ENCODE measurements at places on chromosomes 3 and 15.
A peak's percentile ranks its signal among the peaks of the same experiment; 100 is the strongest.

GRCh38 chr3:150180334-150180733 lies 209.6 kb upstream of the PFN2 start:
- H3K27me3 ChIP-seq, result no peaks in the 10 kb centered on the region
- H3K4me3 ChIP-seq, result no peak overlapping the region
- no peak overlapping the region for H3K27ac ChIP-seq

DNA sequence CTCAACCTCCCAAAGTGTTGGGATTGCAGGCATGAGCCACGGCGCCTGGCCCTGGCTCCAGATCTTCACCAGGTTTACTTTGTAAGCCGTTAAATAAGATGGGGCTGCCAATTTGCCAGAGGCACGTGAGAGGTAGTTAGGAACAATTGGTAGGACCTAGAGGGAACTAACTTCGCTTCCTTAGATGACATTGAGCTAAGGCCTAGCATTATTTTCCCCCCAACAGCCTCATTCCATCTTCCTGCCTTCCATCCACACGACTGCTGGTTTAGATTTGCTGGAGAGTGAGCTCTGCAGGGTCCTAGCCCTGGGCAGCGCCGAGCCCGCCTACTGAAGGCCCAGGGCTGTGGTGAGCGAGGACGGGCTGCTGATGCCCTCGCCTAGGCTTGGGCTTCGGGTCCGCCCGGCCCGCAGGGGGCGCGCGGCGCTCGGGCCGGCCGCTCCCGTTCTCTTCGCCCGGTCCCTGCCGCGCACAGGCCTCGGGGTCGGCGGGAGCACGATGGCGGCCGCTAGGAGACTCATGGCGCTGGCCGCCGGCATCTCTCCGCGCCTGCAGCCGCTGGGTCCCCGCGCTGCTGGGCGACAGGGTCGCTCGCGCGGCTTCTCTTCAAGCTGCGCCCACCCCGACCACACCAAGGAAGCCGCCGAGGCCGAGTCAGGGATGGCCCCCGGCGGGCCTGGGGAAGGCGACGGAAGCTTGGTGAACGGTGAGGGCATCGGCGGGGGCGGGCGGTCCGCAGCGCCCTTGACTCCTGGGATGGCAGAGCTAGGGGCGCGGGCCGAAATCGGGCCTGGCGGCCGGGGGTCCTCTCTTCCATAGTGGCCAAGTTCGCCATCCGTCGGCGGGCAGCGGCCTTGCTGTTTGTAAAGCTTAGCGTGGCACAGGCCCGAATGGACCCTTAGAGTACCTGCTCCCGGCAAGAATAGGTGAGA lies 21.9 kb downstream of the DHX30 start:
- no peaks in the 10 kb centered on the region for H3K27me3 ChIP-seq
- peak overlapping the region; percentile 85 for H3K4me3 ChIP-seq
- peaks cover 18% of the 10 kb centered on the region for H3K36me3 ChIP-seq
- peak overlapping the region; percentile 65 for H3K27ac ChIP-seq

GRCh38 chr15:64185146-64185911 lies 22.5 kb upstream of the PPIB start:
- no peaks in the 10 kb centered on the region for H3K27me3 ChIP-seq
- DNase-seq, result no peak
- H3K4me3 ChIP-seq, result no peak overlapping the region
- H3K4me1 ChIP-seq, result no peaks in the 10 kb centered on the region
- peaks cover 19% of the 10 kb centered on the region for H3K36me3 ChIP-seq
- H3K27ac ChIP-seq, result no peak overlapping the region

DNA sequence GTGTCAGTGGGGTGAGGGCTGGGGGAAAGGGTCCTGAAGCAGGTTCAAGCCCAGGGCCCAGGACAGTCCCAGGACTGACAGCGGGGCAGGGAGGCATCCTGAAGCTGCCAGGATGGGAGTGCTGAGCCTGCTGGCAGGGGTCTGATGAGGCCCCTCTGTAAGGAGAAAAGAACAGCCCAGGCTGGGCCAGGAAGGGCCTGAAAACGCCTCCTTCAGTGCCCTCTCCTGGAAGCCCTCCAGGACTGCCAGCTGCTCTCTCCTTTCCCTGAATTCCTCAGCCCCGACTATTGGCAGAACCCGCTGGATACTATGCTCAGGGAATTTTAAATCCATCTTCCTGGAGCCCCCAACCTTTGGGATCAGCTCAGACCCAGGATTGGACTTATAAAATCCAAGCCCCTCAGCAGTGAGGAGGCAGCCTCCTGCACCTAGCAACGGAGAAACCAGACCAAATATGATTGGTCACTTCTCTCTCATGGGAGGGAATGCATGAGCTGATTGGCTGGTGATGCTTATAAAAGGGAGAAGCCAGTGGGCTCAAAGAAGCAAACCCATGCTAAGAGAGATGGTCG lies 203.5 kb upstream of the LINGO1 start:
- peak; percentile 57 for DNase-seq
- H3K36me3 ChIP-seq, result no peaks in the 10 kb centered on the region
- H3K27ac ChIP-seq, result no peak overlapping the region
- no peaks in the 10 kb centered on the region for H3K27me3 ChIP-seq

- no peak overlapping the region for H3K4me3 ChIP-seq
- H3K27me3 ChIP-seq, result no peaks in the 10 kb centered on the region
- DNase-seq, result no peak
- H3K36me3 ChIP-seq, result no peaks in the 10 kb centered on the region
These were observed 207.3 kb downstream of the PLCL2 start for GRCh38 chr3:17091910-17092582.

DNA sequence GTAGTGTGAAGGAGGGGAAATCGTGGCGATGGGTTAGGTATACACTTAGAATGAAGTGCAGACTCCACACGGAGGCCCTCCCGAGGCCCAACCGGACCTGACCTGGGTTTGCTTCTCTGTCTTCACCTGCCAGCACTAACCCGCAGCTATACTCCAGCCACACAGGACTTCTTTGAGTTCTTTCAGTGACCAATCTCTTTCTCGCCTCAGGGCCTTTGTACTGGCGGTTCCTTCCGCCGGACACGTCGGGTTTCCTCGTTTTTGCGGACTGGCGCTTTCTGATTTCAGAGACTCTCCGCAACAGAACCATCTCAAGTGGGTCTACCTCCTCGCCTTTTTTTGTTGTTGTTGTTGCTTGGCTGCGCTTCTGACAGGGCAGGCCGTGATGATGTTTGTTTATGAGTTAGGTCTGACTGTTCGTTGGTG lies at the start of gene NEIL1:
Gene NEIL1 (plus strand): TSS at position 244 of the 426 bp plus-strand sequence. CDS start 1,867 bp downstream, outside the sequence.
- H3K4me3 ChIP-seq, result peak within 1 kb of the TSS; percentile 79
- peak within 1 kb of the TSS; percentile 85 for H3K27ac ChIP-seq
- peaks cover 4% of the 10 kb centered on the region for H3K4me1 ChIP-seq
- H3K36me3 ChIP-seq, result no peaks in the 10 kb centered on the region
- DNase-seq, result no peak
- peaks cover 9% of the 10 kb centered on the region for H3K27me3 ChIP-seq

DNA sequence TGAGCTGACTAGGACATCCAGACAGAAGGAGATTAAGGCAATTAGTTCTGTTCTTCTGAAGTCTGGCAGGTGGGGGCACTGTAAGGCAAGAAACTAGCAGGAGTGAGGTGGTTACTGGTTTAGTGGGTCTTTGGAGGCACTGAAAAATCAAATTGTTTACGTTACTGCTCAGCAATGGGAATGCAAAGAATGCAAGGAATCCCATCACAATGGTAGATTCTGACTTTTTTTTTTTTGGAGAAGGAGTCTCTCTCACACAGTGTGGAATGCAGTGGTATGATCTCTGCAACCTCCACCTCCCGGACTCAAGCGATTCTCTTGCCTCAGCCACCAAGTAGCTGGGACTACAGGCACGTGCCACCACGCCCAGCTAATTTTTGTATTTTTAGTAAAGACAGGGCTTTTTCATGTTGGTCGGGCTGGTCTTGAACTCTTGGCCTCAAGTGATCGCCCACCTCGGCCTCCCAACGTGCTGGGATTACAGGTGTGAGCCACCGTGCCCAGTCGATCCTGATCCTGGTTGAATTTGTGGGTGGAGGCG lies 16.4 kb downstream of the FAM107A start:
- H3K36me3 ChIP-seq, result no peaks in the 10 kb centered on the region
- no peak overlapping the region for H3K27ac ChIP-seq
- H3K4me3 ChIP-seq, result no peak overlapping the region
- no peaks in the 10 kb centered on the region for H3K27me3 ChIP-seq

DNA sequence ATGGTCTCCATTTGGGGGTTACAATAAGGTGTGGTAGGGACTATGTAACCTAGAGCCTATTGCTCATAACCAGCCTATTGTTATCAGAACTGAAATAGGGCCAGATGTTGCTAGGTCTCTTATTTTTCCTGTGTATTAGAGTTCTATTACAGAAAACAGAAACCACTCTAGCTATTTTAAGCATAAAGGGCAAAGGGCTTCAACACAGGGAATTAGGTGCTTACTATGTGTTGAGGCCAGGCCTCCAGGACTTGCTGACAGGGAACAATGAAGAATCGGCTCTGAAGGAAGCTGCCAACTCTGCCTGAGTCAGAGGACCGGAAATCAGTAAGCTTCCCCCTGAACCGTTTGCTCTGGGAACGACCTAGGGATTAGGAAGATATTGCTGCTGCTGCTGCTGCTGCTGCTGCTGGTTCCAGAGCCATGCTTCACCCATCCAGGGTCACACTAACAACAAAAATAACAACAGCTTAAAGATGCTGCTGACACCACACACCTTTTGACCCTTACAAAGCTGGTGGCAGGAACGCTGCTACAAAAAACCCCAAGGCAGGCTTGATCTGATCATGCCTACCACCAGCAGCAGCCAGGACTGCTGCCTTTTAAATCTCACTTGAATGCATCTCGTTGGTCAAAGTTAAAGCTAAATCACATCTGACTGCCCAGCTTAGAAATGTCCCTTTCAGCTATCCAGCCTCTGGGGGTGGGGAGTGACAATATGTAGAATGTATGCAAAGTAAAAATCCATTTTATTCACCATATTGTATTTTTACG lies 276.9 kb upstream of the IL12A start:
- H3K4me1 ChIP-seq, result no peaks in the 10 kb centered on the region
- DNase-seq, result peak; percentile 68
- no peaks in the 10 kb centered on the region for H3K27me3 ChIP-seq
- H3K27ac ChIP-seq, result peak overlapping the region; percentile 88
- no peak overlapping the region for H3K4me3 ChIP-seq

- no peaks in the 10 kb centered on the region for H3K4me1 ChIP-seq
- DNase-seq, result no peak
- H3K27ac ChIP-seq, result no peak overlapping the region
- H3K27me3 ChIP-seq, result no peaks in the 10 kb centered on the region
These were observed 249.4 kb upstream of the TPM1 start for GRCh38 chr15:62792986-62793751.

- H3K4me1 ChIP-seq, result no peaks in the 10 kb centered on the region
- H3K36me3 ChIP-seq, result peaks cover 36% of the 10 kb centered on the region
- H3K27ac ChIP-seq, result no peak overlapping the region
- no peaks in the 10 kb centered on the region for H3K27me3 ChIP-seq
- no peak overlapping the region for H3K4me3 ChIP-seq
These were observed 31.3 kb upstream of the FAH start for GRCh38 chr15:80121546-80121945.

DNA sequence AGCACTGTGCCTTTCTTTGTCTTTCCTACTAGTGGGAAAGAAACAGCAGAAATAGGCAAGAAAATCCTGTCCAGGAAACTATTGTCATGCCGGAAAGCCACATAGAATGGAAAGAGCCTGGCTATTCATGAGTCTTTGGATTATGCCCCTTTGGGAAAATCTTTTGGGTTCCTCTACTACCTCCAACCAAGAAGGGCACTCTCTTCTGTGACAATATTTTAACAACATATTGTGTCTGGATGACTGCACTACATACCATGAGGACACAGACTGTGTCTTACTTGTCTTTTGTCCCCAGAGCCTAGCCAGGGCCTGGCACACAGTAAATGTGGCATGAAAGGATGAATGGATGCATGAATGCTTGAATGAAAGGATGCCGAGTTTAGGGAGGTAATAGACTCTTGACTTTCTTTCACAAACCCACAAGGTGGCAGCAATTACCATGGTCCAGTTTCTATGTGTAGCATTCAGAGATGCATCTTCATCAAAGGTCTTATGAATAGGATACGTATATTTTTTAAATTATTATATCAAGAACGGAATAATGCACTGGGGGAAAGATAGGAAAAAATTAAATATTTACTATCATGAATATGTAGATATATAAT lies 30.3 kb downstream of the ARL14 start:
- H3K36me3 ChIP-seq, result no peaks in the 10 kb centered on the region
- H3K4me3 ChIP-seq, result no peak overlapping the region
- no peak overlapping the region for H3K27ac ChIP-seq
- H3K27me3 ChIP-seq, result no peaks in the 10 kb centered on the region
- no peaks in the 10 kb centered on the region for H3K4me1 ChIP-seq

DNA sequence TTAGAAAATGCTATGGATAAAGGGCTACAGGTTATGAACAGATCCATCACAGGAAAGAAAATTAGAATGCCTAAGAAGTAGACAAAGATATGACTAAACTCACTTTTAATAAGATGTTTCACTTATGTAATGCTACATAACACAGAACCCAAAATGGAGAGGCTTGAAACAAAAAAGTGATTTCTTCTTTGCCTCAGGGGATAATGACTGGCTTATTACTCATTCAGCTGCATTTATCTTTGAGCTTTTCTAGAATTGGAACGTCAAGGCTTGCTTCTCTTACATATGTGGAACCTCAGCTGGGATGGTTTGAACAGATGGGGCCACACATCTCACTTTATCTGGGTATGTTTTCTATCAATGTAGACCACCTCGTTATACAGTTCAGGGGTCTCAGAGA lies 120.6 kb upstream of the EPHA3 start:
- H3K4me1 ChIP-seq, result no peaks in the 10 kb centered on the region
- no peaks in the 10 kb centered on the region for H3K27me3 ChIP-seq
- H3K36me3 ChIP-seq, result no peaks in the 10 kb centered on the region
- H3K4me3 ChIP-seq, result no peak overlapping the region

- no peak overlapping the region for H3K4me3 ChIP-seq
- no peaks in the 10 kb centered on the region for H3K4me1 ChIP-seq
- H3K36me3 ChIP-seq, result no peaks in the 10 kb centered on the region
- no peak overlapping the region for H3K27ac ChIP-seq
- DNase-seq, result no peak
These were observed 117.5 kb downstream of the TPRG1 start for GRCh38 chr3:189289251-189289650.

GRCh38 chr15:66508293-66508883 lies 3.3 kb downstream of the ZWILCH start:
- no peaks in the 10 kb centered on the region for H3K27me3 ChIP-seq
- H3K36me3 ChIP-seq, result peaks cover 1% of the 10 kb centered on the region
- no peak for DNase-seq
- no peak overlapping the region for H3K4me3 ChIP-seq
- H3K27ac ChIP-seq, result no peak overlapping the region

- no peaks in the 10 kb centered on the region for H3K27me3 ChIP-seq
- H3K4me3 ChIP-seq, result peak overlapping the region; percentile 55
- peak; percentile 78 for DNase-seq
- H3K36me3 ChIP-seq, result no peaks in the 10 kb centered on the region
- peak overlapping the region; percentile 99 for H3K27ac ChIP-seq
These were observed 1.3 kb upstream of the USP3 start for GRCh38 chr15:63502843-63503738.
